ENCODE measurements at places on chromosomes 2 and 18.
A peak's percentile ranks its signal among the peaks of the same experiment; 100 is the strongest.

DNA sequence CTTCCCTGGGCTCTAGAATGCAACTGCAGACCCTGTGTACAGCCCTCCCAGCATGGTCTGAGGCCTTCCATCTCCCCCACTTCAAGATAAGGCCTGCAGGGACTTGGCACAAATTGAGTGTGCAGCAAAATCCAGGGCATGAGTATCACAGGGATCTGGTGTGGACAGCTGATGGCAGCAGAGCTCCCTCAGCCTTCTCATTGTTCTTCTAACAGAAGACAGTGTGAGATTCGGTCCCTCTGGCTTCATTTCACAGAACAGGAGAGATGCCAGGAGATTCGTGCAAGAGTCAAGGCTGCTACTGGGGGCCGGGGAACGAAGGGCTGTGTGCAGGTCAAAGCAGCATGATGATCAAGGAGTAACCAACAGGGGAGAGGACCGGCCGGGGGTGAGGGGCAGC, 85.8 kb downstream of the UXS1 start:
- no peak for DNase-seq

GRCh38 chr2:156673333-156673615, 237.1 kb downstream of the GPD2 start:
- no peak for DNase-seq

GRCh38 chr2:160388464-160389263, 104.9 kb downstream of the RBMS1 start:
- no peak for DNase-seq

GRCh38 chr2:9010866-9011265, 7.4 kb upstream of the MBOAT2 start:
- peak; percentile 78 for DNase-seq

- peak; percentile 23 for DNase-seq
Measured at GRCh38 chr2:145402706-145403277, 882.9 kb upstream of the ZEB2 start.

GRCh38 chr2:45259138-45259537, 249.9 kb upstream of the SIX2 start:
- DNase-seq = no peak

DNA sequence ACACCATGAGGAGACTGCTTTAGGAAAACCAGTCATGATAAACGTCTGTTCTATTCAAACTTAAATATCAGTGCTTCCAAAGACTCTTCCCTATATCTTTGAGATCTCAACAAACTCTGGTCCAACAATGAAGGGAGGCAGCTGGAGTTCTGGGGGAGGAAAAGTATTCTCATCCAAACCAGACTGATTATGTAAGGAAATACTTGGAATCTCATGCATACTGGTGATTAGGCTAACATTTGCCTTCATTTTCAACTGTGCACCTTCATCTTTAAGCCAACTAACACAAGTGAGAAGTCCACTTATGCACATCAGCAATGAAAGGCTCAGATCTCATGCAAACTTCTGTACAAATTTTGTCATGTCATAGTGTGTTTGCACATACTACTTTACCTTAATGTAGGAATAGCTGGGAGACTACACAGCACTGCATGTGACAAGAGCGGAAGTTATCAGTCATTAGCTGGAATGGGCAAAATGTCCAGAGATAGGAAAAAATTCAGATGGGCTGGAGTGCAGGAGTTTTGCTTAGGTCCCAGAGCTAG, 67.5 kb upstream of the STK17B start:
- peak; percentile 73 for DNase-seq

DNA sequence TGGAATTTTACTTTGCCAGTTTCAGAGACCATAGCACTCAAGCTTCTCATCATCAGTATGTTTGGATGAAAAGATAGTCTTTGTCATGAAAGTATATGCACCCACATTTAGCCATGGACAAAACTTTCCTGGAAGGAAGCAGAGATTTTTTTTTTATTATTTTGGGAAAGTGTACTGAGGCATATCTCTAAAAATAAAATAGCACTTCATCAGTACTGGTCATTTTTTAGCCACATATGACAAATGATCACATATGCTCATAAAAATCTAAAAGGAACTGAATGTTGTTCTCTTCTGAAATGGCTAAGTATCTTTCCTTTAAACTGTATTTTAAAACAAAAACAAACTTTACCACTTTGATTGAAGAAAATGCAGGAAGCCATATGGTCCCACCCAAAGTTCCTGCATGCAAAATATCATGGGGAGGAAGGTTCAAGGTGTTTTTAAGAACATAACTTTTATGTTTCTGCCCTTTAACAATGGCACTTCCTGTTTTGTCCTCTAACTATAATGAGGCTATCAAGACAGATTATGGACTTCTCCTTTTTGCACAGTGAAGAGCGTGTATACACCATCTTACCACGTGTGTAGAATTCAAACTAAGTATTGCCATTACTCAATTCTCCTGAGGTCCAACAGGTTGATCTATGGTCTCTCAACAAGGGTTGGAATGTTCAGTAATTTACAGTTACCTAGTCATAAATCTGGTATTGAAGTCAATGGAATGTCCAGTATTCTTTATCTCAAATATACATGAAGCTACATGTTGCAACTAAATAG, 77.1 kb upstream of the SLC39A10 start:
- DNase-seq = no peak

DNA sequence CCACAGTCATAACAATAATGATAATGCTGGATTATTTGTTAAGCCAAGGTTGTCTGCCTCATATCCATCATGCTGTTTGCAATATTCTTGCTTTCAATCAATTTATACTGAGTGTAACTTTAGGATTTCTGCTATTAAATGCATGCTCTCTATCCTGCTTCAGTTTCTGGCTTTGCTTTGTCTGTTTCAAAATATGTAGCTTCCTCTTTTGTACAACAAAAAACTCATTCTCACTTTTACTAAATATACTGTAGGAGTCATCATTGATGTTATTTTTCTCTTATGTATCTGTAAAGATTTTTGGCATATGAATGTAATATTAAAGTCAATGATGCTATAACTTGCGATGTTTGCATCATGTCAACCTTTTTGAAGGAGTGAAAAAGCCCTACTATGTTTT, 149.3 kb downstream of the GPD2 start:
- DNase-seq = no peak

GRCh38 chr2:20585359-20585709, 65.6 kb downstream of the HS1BP3 start:
- DNase-seq = no peak

- no peak for DNase-seq
Measured at GRCh38 chr2:29225814-29226213, 110.6 kb downstream of the CLIP4 start.

DNA sequence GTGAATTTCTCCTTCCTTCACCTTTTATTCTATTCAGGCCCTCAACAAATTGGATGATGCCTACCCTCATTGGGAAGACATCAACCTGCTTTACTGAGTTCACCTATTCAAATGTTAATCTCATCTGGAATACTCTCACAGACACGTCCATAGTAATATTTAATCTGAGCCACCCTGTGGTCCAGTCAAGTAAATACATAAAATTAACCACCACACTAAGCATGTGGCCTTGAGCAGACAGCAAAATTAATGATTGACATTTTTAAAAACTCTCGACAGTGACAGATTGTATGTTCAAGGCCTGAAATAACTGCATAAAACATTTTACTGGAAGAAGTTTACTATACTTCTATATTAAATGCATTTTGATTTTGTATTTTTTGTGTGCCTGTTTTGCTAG, 540.6 kb upstream of the GCFC2 start:
- no peak for DNase-seq

DNA sequence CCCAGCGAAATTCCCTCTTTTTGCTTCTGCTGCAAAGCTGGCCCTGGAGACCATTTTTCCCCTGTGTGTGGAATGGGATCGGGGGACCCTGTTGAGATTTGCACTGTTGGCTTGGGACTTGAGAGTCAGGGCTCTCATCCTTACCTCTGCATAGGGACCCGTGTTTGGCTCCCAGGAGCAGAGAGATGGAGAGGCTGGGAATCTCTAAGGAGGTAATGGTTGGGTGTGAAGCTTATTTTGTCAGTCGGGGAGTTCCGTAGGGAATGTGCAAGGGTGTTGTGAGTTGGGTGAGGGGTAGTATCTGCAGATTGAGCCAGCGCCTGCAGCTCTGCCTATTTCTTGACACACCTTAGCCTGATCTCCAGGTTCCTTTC, 4.5 kb downstream of the GATA6 start:
- no peak for DNase-seq

GRCh38 chr18:50807176-50807575, 12.6 kb downstream of the MRO start:
- no peak for DNase-seq

DNA sequence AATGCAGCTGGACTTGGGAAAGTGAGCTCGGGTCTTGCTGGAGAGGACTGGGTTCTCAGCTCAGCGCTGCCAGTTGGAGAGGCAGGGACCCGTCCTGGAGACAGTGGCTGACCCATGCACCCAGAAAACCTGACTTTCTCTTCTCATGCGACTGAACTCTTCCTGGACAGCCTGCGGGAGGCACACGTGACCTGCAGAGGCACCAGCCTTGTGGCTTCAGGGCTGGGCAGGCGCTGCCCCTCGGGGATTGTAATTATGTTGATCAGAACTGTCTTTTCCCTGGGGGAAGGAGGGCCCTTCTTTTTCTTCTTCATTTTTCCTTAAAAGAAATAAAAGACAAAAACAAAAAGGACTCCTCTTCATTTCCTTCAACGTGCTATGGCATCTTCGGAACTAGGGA, 198.1 kb downstream of the VAPA start:
- DNase-seq = no peak

- DNase-seq = no peak
Measured at GRCh38 chr18:21669736-21670285, 34.8 kb downstream of the ABHD3 start.

GRCh38 chr2:210188190-210188589, 17.0 kb upstream of the KANSL1L start:
- no peak for DNase-seq

- DNase-seq = no peak
Measured at GRCh38 chr2:98786179-98786578, 55.2 kb upstream of the MGAT4A start.

DNA sequence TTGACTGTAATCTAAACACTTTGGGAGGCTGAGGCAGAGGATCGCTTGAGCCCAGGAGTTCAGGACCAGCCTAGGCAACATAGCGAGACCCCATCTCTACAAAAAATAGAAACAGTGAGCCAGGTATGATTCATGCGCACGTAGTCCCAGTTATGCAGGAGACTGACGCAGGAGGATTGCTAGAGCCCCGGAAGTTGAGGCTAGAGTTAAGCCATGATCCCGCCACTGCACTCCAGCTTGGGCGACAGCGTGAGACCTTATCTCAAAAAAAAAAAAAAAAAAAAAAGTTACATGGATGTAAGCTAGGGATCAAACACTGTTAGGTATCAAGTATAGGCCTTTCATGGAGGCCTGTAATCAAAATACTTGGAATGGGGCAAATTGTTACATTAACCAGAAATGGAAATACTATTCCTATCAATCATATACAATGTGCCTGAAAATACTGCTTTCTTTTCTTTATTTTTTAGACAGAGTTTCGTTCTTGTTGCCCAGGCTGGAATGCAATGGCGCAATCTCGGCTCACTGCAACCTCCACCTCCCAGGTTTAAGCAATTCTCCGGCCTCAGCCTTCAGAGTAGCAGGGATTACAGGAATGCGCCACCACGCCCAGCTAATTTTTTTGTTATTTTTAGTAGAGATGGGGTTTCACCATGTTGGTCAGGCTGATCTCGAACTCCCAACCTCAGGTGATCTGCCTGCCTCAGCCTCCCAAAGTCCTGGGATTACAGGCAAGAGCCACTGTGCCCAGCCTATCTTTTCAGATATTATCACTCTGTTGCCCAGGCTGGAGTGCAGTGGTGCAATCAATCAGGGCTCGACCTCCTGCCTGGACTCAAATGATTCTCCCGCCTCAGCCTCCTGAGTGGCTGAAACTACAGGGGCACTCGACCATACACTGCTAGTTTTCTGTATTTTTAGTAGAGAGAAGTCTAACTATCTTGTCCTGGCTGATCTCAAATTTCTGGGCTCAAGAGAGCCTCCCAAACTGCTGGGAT, 27.2 kb downstream of the XPO1 start:
- DNase-seq = no peak

DNA sequence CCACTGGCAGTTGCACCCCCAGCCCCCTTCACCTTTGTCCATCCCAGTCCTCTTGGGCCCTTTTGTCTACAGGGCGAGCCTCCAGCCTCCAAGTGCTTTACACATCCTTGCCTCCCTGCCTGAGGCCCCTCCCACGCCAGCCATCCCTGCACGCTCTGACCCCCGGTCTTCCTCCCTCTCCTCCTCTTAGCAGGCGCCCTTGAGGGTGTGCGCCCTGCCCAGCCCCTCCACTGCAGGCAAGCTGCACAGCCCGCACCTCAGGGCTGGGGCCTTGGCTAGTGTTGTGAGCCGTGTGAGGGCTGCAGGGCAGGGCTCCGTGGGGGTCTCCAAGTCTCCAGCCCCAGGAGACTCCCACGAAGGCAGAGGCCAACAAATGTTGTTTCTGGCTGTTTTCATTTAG, 6.9 kb downstream of the BOK start:
- no peak for DNase-seq

DNA sequence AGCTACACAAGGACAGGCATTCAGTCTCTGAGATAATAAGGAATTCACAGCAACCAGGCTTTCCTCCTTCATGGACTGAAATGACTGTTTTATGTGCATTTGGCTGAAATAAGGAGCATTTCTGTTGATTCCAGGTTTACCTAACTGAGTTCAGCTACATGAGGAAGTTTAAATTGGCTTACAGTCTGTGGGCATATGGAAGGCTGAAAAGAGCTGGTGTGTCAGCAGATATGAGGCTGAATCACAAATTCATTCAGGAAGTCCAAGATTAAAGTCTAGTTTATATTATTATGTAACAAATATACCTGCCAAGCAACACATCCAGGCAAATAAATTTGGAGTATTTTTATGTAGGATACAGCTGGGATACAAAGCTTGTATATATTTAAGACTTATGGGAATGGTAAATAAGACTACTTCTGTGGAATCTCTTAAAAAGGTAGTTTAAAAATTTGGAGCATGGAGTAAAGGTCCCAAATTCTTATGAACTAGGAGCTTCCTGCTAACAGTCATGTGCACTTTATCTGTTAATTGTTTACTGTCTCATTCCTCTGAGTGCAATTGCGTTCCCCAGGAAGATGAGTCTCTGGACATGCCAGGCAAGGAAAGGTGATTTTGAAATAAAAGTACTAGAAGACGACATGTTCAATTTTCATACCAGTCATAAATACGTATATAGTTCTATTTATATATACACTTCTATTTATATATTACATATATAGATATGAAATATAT, 53.0 kb downstream of the ZC3H8 start:
- DNase-seq = no peak

- DNase-seq = peak; percentile 95
Measured at GRCh38 chr18:34709750-34710441, at the start of gene DTNA. Gene DTNA, plus strand, starts transcription at chr18:34710298. Its CDS starts 45,679 bp downstream, at chr18:34755977.

- DNase-seq = peak; percentile 76
Measured at GRCh38 chr2:119749477-119750012, 10.2 kb upstream of the PTPN4 start.

DNA sequence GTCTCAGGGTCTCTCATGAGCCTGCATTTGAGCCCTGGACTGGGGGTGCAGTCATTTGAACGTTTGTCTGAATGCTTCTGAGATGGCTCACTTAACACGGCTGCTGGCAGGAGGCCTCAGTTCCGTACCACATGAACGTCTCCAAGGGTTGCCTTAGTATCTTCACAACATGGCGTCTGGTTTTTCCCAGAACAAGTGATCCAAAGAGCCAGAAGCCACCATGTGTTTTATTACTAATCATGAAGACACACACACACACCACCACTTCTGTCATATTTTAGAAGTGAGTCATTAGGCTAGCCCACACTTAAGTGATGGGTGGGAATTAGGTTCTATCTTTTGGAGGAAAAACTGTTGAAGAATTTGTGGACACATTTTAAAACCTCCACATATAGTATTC, 15.0 kb upstream of the MYO1B start:
- peak; percentile 98 for DNase-seq
